Esophagus muscularis mucosa (tissue), 4 donors: ENCODE measurements at places on chromosomes 7 and 10. TPM values are rescaled to one million over a fixed set of nuclear protein-coding genes. Genes with fewer than 3 reads are reported as not detected.
A peak's percentile ranks its signal among the peaks of the same experiment; 100 is the strongest.

Gene WDR91
- 27.4 TPM for total RNA-seq

DNA sequence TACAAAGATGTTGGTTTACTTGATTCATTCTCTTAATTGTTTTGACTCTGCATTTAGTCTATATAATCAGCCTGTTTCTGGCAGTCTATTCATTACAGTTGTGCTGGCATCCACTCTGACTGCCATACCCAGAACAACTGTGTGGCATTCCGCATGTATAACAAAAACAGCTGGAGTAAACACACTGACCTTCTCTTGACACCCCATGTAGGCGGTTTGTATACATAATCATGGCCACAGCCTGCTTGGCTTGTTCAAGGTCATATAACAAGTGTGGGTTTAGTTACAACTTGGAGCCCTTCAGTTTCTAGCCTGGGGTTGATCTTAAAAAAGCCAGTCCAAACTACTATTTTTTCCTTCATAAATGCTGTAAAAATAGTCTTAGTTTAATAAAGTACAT, 70.9 kb downstream of the MBL2 start:
- H3K36me3 ChIP-seq: no peaks in the 10 kb centered on the region
- H3K27ac ChIP-seq: no peak overlapping the region
- H3K27me3 ChIP-seq: no peaks in the 10 kb centered on the region
- DNase-seq: no peak
- no peaks in the 10 kb centered on the region for H3K4me1 ChIP-seq

DNA sequence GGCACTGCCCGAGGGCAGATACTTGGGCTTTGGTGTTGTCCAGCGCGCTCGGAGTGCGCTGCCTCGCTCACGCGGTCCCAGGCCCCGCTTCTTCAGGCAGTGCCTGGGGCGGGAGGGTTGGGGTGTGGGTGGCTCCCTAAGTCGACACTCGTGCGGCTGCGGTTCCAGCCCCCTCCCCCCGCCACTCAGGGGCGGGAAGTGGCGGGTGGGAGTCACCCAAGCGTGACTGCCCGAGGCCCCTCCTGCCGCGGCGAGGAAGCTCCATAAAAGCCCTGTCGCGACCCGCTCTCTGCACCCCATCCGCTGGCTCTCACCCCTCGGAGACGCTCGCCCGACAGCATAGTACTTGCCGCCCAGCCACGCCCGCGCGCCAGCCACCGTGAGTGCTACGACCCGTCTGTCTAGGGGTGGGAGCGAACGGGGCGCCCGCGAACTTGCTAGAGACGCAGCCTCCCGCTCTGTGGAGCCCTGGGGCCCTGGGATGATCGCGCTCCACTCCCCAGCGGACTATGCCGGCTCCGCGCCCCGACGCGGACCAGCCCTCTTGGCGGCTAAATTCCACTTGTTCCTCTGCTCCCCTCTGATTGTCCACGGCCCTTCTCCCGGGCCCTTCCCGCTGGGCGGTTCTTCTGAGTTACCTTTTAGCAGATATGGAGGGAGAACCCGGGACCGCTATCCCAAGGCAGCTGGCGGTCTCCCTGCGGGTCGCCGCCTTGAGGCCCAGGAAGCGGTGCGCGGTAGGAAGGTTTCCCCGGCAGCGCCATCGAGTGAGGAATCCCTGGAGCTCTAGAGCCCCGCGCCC, at the start of gene NPY:
Gene NPY, plus strand, starts transcription at position 294 of the 802 bp plus-strand sequence. CDS start 1,051 bp downstream, outside the sequence.
- H3K27me3 ChIP-seq: no peaks in the 10 kb centered on the region
- DNase-seq: no peak
- H3K27ac ChIP-seq: no peak within 1 kb of the TSS
- no peaks in the 10 kb centered on the region for H3K36me3 ChIP-seq

GRCh38 chr7:142384493-142384922, 126.7 kb upstream of the PRSS58 start:
- no peak overlapping the region for H3K27ac ChIP-seq
- no peak for DNase-seq
- no peaks in the 10 kb centered on the region for H3K36me3 ChIP-seq
- no peak overlapping the region for H3K4me3 ChIP-seq
- H3K4me1 ChIP-seq: peaks cover 5% of the 10 kb centered on the region
- no peaks in the 10 kb centered on the region for H3K27me3 ChIP-seq

DNA sequence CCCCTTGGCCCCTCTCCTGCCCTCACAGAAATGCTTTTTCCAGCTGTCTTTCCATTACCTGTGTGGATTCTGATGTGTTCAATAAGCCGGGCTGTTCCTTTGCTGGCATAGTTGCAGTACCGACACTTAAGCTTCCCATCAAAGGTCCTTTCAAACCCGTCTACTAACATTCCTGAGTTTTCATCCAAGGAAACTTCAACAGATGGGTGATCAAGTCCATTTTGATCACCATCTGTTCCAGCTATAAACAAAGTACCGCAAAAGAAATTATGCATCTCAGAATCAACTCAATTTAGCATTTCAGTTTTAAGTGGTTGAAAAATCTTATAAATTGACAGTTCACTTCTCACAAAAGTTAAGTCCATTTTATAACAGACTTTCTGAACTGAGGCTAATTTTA, 12.7 kb downstream of the IKZF5 start:
- no peak for DNase-seq
- H3K4me1 ChIP-seq: peaks cover 18% of the 10 kb centered on the region
- no peak overlapping the region for H3K27ac ChIP-seq
- no peaks in the 10 kb centered on the region for H3K27me3 ChIP-seq

DNA sequence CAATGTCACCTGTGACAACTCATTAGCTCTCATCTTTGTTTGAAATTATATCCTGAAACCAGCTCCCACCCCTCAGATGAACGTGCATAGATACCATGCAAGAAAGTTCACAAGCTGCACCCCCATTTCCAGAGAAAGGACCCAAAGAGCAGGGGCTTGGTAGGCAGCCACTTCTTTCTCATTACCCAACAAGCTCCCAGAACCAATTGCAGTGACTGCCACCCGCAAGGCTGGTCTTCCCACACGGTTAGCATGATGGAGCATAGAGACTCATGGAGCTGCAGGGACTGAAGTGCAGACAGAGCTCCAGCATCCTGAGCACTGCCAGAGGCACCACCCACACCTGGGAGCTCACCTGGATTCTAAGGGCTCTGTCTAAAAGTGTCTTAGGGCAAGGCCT, 28.5 kb downstream of the FRMPD2 start:
- no peaks in the 10 kb centered on the region for H3K27me3 ChIP-seq
- no peaks in the 10 kb centered on the region for H3K4me1 ChIP-seq
- DNase-seq: peak; percentile 80
- H3K4me3 ChIP-seq: no peak overlapping the region

Gene CLRN3
- not detected for total RNA-seq

DNA sequence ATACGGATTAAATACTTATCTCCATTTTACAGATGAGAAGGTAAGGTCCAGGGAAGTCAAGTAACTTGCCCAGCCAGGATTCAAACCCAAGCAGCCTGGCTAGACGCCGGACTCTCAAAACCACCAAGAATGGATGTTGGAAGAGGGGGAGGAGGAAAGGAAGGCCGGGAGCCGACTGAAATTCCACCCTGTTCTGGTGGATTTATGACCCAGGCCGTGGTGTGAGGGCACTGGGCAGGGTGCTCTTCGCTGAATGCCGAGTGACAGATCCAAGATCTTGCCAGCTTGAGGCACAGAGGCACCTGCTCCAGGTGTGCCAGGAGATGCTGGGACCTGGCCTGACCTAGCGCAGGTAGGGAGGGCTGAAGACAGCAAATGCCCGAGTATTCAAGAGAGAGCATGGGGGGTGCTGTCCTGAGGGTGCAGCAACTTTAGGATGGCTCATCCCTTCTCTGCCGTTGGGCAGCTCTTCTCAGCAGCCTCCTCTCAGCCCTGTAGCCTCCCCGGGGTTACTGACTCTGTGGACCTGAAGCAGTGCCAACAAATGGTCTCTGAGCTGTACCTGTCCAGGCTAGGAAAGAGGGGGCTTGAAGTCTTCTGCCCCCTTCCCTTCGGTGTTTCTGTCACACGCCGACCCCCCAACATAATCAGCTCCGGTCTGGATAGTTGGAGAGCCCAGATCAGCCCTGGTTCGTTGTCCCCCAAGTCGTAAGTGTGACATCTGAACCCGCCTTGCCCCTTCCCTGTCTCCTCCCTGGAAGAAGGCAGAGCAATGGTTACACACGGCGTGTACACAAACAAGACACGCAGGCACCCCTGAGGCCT, 713 bp downstream of the LOXL4 start:
- H3K4me1 ChIP-seq: peaks cover 22% of the 10 kb centered on the region
- DNase-seq: no peak
- H3K27me3 ChIP-seq: no peaks in the 10 kb centered on the region

Gene MUC3A
- not detected for total RNA-seq

- no peaks in the 10 kb centered on the region for H3K27me3 ChIP-seq
- H3K4me3 ChIP-seq: no peak overlapping the region
- peaks cover 4% of the 10 kb centered on the region for H3K4me1 ChIP-seq
- no peak overlapping the region for H3K27ac ChIP-seq
- no peaks in the 10 kb centered on the region for H3K36me3 ChIP-seq
Observed at GRCh38 chr10:15758618-15759017, 38.9 kb upstream of the ITGA8 start.

Gene TMEM229A
- total RNA-seq: not detected

DNA sequence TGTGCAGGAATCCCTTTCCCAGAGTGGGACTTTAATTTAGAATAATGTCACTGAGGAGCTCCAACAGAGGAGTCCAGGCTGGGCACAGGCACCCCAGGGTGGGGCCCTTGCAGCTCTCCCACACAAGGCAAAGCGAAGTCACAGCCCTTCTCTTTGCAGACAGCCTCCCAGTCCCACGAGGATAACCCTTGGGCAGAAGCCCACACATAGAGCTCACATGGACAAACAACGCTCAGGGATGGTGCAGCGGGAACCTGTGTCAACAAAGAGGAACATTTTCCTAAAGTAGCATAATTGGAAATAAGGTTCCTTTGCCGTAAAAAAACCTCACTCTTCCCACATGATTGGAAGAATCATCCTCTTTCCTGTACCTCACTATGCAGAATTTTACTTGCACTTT, 29.3 kb upstream of the GGCT start:
- H3K27ac ChIP-seq: no peak overlapping the region
- no peaks in the 10 kb centered on the region for H3K27me3 ChIP-seq
- DNase-seq: no peak
- H3K36me3 ChIP-seq: no peaks in the 10 kb centered on the region
- H3K4me3 ChIP-seq: no peak overlapping the region

DNA sequence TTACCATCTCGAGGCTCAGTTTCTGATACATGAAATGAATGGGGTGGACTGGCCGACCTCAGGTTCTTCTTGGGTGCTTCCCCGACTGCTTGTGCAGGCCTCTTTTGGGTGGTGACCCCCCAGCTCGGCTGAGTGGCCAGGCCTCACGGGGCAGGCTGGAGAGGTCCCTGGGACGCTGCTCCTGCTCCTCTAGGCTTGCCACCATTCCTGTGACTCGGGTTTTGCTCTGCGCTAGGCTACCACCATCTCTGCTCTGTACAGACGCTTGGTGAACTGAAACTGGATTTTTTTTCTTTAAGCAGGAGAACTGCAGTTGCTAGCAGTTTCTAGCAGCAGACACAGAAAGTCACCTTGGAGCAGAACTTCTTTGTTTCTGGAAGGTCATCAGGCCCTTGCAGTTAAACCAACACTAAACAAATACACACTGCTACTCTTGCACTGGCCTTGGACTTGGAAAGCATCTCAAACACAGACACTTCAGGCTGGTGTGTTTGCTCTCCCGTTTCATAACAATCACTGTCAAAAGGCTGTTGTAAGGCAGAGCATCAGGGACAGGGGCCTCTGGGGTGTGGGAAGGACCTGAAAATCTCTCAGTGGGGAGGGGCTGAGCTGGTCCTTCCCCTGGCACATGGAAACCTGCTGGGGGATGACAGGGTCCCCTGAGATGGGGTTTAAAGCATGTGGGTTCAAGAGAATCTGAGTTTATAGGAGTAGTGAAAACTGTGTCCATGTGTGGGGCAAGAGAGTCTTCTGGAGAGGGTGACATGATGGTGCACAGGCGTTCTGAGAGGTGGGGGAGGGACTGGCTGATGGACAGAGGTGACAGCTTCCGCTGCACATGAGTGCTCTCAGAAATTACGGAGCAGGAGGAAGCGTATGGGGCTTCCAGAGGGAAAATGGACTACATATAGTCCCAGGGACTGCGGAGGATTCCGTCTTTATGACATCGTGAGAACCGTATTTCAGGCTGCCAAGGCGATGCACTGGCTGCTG, 35.0 kb upstream of the GIMAP8 start:
- H3K27ac ChIP-seq: no peak overlapping the region
- no peaks in the 10 kb centered on the region for H3K4me1 ChIP-seq
- H3K27me3 ChIP-seq: no peaks in the 10 kb centered on the region

Gene RGS10
- 39.8 TPM for total RNA-seq

GRCh38 chr7:44080686-44081265, 1.6 kb downstream of the POLM start:
- H3K4me3 ChIP-seq: no peak overlapping the region
- no peak for DNase-seq
- H3K27me3 ChIP-seq: no peaks in the 10 kb centered on the region
- peaks cover 39% of the 10 kb centered on the region for H3K4me1 ChIP-seq

- H3K27ac ChIP-seq: no peak overlapping the region
- peak; percentile 83 for DNase-seq
- H3K36me3 ChIP-seq: no peaks in the 10 kb centered on the region
- H3K4me1 ChIP-seq: no peaks in the 10 kb centered on the region
- H3K4me3 ChIP-seq: no peak overlapping the region
- no peaks in the 10 kb centered on the region for H3K27me3 ChIP-seq
Observed at GRCh38 chr10:126504063-126504760, 115.9 kb upstream of the ADAM12 start.

Gene METTL27
- 4.0 TPM for total RNA-seq

Gene PRKAR2B
- 127 TPM for total RNA-seq

GRCh38 chr10:72690071-72690755, 1.7 kb upstream of the MCU start:
- DNase-seq: peak; percentile 14
- H3K27ac ChIP-seq: no peak overlapping the region
- peaks cover 30% of the 10 kb centered on the region for H3K4me1 ChIP-seq

DNA sequence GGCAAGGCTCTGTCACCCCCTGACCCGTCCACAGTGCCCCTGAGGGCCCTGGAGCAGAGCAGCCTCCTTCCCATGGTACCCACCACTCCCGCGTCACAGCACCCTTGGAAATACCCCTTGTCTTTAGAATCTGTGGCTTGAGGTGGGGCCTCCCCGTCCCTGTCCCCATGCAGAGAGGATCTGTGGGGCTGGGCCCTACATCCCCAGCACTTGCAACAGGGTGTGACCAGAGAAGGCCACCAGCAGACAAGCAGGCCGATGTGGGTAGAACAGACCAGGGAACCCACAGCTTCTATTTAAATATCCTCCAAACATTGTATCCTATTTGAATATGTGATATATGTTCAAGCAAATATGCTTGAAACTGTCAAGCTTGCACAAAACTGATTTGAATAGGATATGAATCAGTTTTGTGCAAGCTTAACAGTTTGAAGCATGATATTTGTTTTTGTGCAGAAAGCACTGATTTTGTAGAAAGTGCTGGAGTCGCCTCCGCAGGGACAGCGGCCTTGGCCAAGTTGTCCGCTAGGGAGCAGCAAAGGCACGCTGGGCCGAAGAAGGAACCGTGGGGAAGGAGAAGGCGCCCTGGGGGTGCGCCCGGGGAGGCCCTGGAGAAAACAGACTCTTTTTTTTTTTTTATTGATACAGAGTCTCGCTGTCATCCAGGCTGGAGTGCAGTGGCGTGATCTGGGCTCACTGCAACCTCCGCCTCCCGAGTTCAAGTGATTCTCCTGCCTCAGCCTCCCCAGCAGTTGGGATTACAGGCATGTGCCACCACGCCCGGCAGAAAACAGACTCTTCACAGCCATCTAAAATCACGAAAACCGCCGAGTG, 2.2 kb downstream of the CFAP46 start:
- peaks cover 16% of the 10 kb centered on the region for H3K4me1 ChIP-seq
- no peak overlapping the region for H3K27ac ChIP-seq
- H3K36me3 ChIP-seq: no peaks in the 10 kb centered on the region
- no peak overlapping the region for H3K4me3 ChIP-seq

- H3K27me3 ChIP-seq: no peaks in the 10 kb centered on the region
- no peak overlapping the region for H3K4me3 ChIP-seq
- H3K36me3 ChIP-seq: no peaks in the 10 kb centered on the region
- DNase-seq: no peak
- H3K27ac ChIP-seq: no peak overlapping the region
Observed at GRCh38 chr10:104144931-104145330, 23.0 kb downstream of the SFR1 start.
